NCI-H524 (cell line): ENCODE measurements at places on chromosomes 7 and 10.

DNA sequence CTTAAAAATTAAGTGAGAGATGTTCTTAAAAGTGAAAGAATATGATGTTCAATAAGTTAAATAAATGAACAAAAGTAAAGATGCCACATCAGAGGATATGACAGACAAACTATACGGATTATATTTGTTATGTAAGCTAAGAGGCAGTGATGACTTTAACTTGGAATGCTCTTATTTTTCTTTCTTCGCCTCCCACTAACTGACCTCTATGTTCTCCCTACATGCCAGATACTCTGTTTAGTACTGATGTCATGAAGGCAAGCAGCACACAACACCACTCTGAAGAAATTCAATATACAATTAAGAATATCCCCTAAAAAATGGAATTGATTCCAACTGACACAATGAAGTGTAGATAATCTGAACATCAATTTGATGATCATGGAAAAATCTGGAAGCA lies 223.4 kb downstream of the DOCK4 start:
- no peak for DNase-seq

- DNase-seq: no peak
Observed at GRCh38 chr7:30330134-30331111, 46.0 kb downstream of the ZNRF2 start.

GRCh38 chr7:128810473-128810872 lies 18.7 kb downstream of the CCDC136 start:
- DNase-seq: no peak

- no peak for DNase-seq
Observed at GRCh38 chr10:86364491-86365345, 1.9 kb downstream of the GRID1 start.

GRCh38 chr7:70470746-70471145 lies 661.2 kb upstream of the GALNT17 start:
- no peak for DNase-seq

DNA sequence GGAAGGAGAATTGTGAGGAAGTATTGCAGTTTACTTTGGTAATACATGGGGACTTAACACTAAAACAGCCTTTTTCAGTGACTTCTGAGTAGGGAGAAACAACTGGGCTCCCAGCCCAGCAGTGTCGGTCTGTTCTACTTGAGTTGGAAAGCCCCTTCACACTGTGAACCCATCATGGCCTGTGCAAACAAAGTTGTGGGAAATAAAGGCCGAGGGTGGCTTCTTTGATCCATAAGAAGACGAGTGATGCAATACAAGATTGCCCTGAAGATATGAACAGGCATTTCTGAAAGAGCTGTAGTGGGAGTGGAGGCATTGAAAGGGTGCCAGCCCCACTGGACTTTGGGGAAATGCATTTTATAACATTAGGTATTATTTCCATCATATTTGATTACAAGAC lies 28.3 kb downstream of the C10orf120 start:
- no peak for DNase-seq

- no peak for DNase-seq
Observed at GRCh38 chr10:75066271-75066670, 45.2 kb upstream of the SAMD8 start.

GRCh38 chr7:66257481-66257880 lies 52.3 kb downstream of the TPST1 start:
- DNase-seq: no peak

GRCh38 chr7:20030915-20031362 lies 186.2 kb downstream of the MACC1 start:
- DNase-seq: no peak

GRCh38 chr7:299169-299568 lies 9.2 kb downstream of the FOXL3 start:
- DNase-seq: no peak

DNA sequence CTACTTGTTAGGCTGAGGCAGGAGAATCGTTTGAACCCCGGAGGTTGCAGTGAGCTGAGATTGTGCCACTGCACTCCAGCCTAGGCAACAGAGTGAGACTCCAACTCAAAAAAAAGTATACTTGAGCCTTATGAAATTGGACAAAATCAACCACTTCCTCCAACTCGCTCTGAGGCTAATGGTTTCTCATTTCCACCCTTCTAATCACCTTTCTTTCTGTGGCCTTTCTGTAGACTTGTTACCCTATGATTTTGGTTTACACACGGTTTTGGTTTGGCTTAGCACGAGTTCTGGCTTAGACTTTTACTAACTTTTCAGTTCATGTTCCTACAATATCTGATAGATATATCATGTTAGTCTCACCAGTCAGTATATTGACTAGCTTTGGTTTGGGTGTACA lies 152.0 kb downstream of the PHTF2 start:
- no peak for DNase-seq
